ENCODE measurements at places on chromosomes 7 and 10.

DNA sequence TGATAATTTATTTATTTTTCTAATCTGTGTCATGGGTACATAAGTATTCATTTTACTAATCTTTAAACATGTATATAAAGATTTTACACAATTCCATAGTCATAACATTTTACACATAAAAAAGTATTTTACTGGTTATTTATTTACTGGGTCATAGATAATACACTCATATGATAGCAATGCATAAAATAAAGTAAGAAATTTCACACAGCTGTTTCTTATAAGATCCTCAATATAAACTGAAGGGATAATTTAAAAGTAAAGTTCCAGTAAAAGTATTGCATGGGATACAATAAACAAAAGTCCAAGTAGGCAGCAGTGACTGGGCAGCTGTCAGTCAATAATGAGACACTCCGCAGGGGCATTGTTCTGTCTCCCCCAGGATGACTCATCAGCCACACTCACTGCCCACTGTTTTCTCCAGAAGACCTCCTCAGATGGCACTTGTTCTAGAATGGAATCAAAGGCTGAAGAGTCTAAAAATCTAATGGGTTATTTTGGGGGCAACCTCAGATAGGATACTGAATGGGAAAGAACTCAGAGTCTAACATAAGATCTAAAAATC, 32.7 kb downstream of the DPY19L1 start:
- DNase-seq: no peak

DNA sequence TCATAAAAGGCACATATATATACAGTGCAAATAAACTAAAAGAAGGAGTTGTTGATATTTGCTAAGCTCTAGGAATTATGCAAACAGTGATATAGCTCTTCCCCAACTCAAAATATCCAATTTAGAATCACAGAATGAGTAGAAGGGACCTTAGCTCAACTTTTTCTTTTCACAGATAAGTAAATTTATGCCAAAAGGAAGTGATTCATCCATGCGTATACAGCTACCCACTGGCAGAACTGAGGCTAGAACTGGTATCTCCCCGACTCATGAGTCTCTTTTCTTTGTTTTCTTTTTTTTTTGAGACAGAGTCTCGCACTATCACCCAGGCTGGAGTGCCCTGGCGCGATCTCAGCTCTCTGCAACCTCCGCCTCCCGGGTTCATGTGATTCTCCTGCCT, 54.2 kb upstream of the SVIL start:
- DNase-seq: no peak

DNA sequence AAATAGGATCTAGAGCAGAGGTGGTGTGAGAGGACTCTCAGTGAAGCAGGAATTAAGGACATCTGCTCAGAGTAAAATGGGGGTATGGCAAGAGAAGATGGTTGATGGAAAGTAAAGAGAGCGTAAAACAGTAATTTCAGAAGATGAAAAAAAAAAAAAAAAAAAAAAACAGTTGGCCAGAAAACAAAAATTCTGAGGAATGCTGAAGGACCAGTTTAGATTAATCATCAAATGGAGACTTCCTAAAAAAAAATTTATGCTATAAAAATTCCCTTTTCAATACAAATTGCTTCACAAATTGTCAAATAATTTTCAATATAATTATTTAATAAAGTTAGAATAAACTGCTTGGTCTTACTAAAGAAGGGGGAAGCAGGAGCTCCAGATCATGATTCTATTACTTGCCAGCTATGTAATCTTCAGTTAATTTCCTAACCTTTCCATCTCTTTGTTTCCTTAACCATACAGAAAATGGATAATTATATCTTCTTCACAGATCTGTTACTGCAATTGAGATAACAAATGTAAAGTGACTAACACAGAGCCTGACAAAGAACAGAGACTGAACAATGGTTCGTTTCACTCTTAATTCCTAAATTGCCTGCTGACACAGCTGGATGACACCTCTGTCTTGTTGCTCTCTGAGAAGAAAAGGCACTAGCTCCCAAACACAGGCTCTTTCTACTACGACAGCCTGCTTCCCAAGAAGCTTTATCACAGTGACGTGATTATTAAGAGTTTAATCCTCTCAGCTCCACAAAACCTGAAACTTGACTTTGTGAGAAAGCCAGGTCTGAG, 64.9 kb upstream of the GPR22 start:
- DNase-seq: no peak

DNA sequence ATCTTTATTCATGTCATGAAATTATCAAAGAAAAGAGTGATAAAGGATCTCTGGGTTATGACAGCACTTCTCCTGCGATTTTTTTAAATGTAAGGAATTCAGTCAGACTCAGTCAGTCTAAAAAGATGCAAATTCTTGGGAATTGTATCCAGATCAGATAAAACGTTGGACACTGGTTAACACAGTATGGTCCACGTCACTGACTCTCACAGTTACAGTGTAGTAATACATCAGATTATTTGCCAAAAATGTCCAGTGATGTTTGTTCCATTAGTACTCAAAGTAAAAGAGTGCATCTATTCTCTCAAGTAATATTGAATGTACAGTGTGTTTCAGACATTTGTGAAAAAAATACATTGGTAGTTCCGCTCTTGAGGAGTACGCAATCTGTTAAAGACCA, 224.5 kb downstream of the PCDH15 start:
- DNase-seq: no peak

- DNase-seq: no peak
Measured at GRCh38 chr10:118207470-118208007, 134.6 kb downstream of the FAM204A start.

- no peak for DNase-seq
Measured at GRCh38 chr7:27873981-27874957, 134.3 kb downstream of the TAX1BP1 start.

- no peak for DNase-seq
Measured at GRCh38 chr10:4708123-4708759, 117.8 kb upstream of the AKR1E2 start.

- DNase-seq: peak; percentile 76
Measured at GRCh38 chr10:103765981-103766380, 89.4 kb downstream of the SH3PXD2A start.

GRCh38 chr7:148720472-148720871, 21.8 kb downstream of the CUL1 start:
- no peak for DNase-seq

- no peak for DNase-seq
Measured at GRCh38 chr7:35988105-35988504, 164.9 kb upstream of the EEPD1 start.

- DNase-seq: no peak
Measured at GRCh38 chr7:57638666-57639065, 188.7 kb downstream of the ZNF716 start.

- DNase-seq: no peak
Measured at GRCh38 chr7:15620491-15621185, 58.8 kb upstream of the AGMO start.

- no peak for DNase-seq
Measured at GRCh38 chr10:49633327-49634068, 19.7 kb downstream of the CHAT start.

GRCh38 chr7:43753271-43753810, 5.1 kb upstream of the BLVRA start:
- DNase-seq: no peak

- DNase-seq: no peak
Measured at GRCh38 chr7:138204982-138205298, 128.7 kb downstream of the AKR1D1 start.

- no peak for DNase-seq
Measured at GRCh38 chr7:39293056-39293823, 273.0 kb upstream of the YAE1 start.

- DNase-seq: no peak
Measured at GRCh38 chr7:85030893-85031292, 156.0 kb downstream of the SEMA3D start.

GRCh38 chr10:17122052-17122451, 7.6 kb downstream of the CUBN start:
- DNase-seq: no peak

- DNase-seq: peak; percentile 86
Measured at GRCh38 chr7:2558629-2559282, at the start of gene IQCE. TSS of gene IQCE (plus strand) at chr7:2558979. CDS start at chr7:2559182, 203 bp downstream.

GRCh38 chr10:43890124-43890523, 241.4 kb upstream of the ZNF32 start:
- DNase-seq: no peak

GRCh38 chr7:78141522-78142281, 343.1 kb downstream of the PHTF2 start:
- DNase-seq: no peak

- DNase-seq: no peak
Measured at GRCh38 chr10:9427209-9427608, 1372.7 kb downstream of the GATA3 start.

GRCh38 chr10:119457966-119458766, 84.4 kb downstream of the RGS10 start:
- DNase-seq: no peak

DNA sequence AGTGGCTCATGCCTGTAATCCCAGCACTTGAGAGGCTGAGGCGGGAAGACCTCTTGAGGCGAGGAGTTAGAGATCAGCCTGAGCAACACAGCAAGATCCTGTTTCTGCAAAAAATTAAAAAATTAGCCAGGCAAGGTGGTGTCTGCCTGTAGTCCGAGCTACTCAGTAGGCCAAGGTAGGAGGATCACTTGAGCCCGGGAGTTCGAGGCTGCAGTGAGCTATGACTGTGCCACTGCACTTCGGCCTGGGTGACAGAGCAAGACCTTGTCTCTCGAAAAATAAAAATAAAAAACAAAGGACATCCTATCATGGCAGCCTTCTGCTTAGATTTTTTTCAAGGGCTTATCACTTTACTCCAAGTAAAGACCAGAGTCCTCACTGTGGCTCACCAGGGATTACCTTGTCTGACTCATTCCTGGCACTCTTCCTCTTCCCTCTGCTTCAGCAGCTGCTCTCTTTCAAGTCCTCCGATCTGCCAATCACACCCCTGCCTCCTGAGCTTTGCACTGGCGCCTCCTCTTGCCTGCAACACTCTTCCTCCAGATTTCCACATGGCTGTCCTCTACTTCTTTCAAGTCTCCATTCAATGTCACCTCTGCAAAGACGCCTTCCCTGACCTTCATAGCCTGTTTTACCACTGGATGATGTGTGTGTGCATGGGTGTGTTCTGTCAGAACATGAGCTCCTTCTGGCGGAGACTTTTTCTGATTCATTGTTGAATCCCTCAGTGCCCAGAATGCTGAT, 7.7 kb downstream of the PRTFDC1 start:
- DNase-seq: no peak

- DNase-seq: no peak
Measured at GRCh38 chr7:99004781-99005500, 126.6 kb downstream of the TRRAP start.

- peak; percentile 79 for DNase-seq
Measured at GRCh38 chr7:36291387-36292316, 98.0 kb upstream of the ANLN start.

DNA sequence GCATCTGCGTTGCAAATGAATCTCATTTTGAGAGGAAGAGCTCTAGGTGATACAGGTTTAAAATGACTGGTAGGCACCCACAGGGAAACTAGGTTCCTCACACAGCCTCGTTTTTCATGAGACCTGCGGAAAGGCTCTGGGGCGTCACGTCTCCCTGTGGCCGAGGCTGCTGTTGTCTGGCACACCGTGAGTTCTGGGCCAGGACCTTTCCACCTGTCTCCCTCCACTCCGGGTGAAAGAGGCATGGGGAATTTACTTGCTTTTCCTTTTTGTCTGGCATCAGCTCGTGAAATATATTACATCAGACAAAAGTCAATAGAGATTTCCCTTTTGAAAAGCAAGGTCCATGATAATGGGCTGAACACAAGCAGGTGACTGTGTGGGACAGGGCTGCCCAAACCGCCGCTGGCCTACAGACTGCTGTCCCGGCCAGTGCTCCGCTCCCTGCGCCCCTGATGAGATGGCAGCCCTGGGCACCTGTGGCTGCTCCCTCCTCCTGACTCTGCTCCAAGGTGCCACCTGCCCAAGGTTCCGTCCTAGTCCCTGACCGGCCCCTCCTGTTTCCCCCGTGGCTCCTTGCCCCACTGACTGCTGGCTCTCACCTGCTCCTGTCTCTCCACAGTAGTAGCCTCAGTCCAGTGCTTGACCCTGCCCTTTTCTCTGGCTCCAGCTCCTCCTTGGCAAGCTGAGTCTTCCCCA, 109.6 kb downstream of the NKX6-2 start:
- no peak for DNase-seq

DNA sequence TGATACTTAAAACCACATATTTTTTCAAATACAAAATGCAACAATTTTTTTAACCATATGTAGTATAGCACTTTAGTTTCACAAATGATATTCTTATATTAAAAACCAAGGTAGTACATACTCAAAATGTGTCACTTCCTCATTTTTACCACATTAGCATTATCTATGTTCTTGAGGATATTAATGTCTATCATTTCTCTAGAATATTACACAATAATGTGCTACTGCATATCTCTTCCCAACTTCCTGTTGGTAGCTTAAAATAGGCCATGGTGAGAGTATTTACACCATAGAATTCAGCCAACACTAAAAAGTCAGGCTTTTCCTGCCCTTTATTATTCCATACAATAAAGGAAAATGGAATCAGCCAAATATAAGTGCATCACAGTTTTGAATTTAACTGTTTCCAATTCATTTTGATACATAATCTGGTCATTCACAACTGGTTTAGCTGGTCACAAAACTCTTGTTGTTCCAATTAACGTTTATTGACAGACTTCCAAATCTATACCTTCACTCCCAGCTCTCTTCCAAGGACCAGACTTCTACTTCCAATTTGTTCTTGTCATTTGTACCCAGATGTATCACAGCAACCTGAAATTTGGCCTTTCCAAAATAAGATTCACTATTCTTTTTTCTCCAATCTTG, 20.0 kb upstream of the LRRC17 start:
- DNase-seq: no peak

- DNase-seq: no peak
Measured at GRCh38 chr7:146781352-146782116, 664.9 kb downstream of the CNTNAP2 start.

- no peak for DNase-seq
Measured at GRCh38 chr10:37777056-37777455, 80.4 kb downstream of the ZNF248 start.

DNA sequence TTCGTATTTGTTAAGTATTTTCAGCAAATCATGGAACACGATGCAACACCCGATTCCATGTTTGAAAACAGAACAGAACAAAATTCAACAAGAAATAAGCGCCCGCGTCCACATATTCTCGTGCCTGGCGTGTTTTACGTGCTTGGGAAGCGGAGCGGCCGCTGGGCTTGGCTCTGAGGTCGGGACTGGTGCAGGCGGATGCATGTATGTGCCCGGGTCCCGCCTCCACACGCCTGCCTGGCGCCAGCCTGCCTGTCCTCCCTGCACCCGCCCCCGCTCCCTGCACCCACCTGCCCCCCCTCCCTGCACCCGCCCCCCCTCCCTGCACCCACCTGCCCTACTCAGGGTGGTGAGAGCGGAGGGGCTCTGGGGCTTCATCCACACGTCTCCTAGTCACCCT, 454.5 kb downstream of the DNAJB6 start:
- DNase-seq: no peak

GRCh38 chr7:12431886-12432556, 28.4 kb upstream of the VWDE start:
- no peak for DNase-seq
